ENCODE measurements at places on chromosomes 7 and 10.

DNA sequence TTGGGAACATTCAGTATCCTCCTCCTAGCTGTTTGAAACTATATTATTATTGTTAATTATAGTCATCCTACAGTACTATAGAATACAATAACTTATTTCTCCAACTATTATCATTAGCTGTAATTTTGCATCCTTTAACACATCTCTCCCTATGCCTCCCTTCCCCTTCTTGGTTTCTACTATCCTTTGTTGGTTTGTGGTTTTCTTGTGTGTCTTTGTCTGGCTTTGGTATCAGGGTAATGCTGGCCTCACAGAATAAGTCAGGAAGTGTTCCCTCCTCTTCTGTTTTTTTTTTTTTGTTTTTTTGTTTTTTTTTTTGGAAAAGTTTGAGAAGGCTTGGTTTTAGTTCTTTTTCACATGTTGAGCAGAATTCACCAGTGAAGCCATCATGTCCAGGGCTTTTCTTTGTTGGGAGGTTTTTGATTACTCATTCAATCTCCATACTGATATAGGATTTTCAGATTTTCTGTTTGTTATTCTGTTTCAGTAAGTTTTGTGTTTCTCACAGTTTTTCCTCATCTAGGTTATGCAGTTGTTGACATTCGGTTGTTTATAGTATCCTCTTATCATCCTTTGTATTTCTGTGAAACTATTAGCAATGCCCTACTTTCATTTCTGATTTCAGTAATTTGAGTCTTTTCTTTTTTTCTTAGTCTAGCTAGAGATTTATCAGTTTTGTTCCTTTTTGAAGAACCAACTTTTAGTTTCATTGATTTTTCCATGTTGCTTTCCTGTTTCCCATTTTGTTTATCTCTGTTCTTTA lies 21.6 kb downstream of the C1GALT1 start:
- DNase-seq = no peak

- no peak for DNase-seq
Observed at GRCh38 chr10:45673074-45673648, 589 bp upstream of the ZFAND4 start.

GRCh38 chr10:4240608-4241197 lies 455.7 kb upstream of the KLF6 start:
- no peak for DNase-seq

DNA sequence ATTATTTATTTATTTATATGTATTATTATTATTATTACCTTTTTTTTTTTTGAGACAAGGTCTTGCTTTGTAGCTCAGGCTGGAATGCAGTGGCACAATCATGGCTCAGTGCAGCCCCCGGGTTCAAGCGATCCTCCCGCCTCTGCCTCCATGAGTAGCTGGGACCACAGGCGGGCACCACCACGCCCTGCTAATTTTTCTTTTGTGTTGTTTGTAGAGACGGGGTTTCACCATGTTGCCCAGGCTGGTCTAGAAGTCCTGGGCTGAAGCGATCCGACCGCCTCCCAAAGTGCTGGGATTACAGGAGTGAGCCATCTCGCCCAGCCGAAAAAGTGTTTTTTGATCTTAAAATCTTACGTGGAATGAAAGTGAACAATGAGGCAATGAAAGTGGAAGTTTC lies 79.4 kb upstream of the C1GALT1 start:
- DNase-seq = no peak

DNA sequence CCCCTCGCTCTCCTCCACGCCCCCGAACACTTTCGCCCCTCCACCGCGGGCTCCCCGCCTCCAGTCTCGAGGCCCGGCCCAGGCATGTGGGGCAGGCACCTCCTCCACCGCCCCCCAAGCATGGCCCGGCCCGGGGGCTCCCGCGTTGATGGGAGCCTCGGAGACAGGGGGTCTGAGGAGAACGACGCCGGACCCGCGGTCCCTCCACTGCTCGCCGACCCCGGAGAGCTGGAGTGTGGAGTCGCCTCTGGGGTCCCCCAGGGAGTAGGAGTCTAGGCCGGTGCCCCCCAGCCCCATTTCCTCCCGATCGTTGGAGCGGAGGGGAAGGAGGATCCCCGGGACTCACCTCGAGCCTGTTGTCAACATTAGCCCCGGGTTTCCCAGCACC lies 206 bp downstream of the UPF2 start:
- no peak for DNase-seq

- no peak for DNase-seq
Observed at GRCh38 chr7:132897093-132897687, 184.7 kb downstream of the CHCHD3 start.

DNA sequence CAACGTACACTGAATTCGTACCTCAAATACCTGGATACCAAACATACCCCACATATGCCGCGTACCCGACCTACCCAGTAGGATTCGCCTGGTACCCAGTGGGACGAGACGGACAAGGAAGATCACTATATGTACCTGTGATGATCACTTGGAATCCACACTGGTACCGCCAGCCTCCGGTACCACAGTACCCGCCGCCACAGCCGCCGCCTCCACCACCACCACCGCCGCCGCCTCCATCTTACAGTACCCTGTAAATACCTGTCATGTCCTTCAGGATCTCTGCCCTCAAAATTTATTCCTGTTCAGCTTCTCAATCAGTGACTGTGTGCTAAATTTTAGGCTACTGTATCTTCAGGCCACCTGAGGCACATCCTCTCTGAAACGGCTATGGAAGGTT lies 9.5 kb upstream of the SGCE start:
- DNase-seq = no peak

DNA sequence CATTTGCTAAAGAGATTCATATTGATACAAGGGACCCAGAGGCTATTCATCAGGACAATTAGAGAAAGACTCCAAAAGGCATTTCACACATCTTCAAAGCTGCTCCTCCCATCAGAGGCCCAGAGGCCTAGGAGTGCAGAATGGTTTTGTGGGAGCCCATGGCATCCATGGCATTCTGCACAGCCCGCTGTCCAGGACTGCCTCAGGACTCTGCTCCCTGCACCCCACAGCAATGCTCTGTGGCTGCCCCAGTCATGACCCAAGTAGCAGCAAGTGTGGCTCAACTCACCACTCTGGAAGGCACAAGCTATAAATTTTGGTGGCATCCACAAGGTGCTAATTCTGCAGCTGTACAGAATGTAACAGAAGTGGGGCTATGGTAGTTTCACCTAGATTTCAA lies 38.5 kb downstream of the ZNF438 start:
- no peak for DNase-seq

- no peak for DNase-seq
Observed at GRCh38 chr7:23093111-23093510, 12.5 kb upstream of the KLHL7 start.

DNA sequence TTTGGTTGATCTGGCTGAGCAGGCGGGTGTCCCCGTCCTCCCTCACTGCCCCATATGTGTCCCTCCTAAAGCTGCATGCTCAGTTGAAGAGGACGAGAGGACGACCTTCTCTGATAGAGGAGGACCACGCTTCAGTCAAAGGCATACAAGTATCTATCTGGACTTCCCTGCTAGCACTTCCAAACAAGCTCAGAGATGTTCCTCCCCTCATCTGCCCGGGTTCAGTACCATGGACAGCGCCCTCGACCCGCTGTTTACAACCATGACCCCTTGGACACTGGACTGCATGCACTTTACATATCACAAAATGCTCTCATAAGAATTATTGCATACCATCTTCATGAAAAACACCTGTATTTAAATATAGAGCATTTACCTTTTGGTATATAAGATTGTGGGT lies 26.9 kb upstream of the TRIM56 start:
- peak; percentile 31 for DNase-seq

Data from hippocampal formation (tissue), 2 donors.